ENCODE measurements at places on chromosomes 1 and 21.

- DNase-seq = no peak
These were observed 962.2 kb downstream of the ADGRL2 start for GRCh38 chr1:82762829-82763532.

GRCh38 chr1:170624146-170624545, 39.8 kb upstream of the PRRX1 start:
- DNase-seq = no peak

DNA sequence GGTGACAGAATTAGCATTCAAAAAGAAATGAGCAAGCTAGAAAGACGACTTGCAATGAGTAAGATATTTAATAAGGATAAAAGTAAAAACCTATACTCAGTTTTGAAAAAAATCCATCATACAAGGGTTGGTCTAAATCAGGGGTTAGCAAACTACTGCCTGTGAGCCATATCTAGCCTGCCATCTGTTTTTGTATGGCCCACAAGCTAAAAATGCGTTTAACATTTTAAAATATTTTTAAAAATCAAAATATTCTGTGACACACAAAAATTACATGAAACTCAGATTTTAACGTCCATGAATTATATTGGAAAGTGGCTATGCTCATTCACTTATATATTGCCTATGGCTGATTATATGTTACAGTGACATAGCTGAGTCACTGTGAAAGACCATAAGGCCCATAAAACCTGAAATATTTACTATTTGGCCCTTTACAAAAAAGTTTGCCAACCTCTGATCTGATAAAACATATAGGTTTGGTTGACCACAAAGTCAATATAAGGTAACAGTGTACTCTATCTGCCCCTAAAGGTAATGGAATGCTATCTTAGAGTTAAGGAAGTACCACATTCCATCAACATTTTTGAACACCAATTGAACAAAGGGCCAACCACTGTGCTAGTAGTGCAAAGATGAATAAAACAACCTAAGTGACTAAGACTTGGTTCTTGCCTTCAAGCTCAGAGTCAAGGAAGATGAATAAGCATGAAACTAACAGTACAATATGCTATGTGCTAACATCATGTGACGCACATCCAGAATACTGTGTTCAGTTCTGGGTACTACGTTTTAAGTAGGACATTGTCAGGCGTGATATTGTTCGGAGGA, 3.2 kb downstream of the IFT25 start:
- DNase-seq = no peak

- no peak for DNase-seq
These were observed 1455.6 kb downstream of the BRINP3 start for GRCh38 chr1:189022015-189022414.

GRCh38 chr1:4004635-4005430, 104.8 kb upstream of the C1orf174 start:
- DNase-seq = no peak

DNA sequence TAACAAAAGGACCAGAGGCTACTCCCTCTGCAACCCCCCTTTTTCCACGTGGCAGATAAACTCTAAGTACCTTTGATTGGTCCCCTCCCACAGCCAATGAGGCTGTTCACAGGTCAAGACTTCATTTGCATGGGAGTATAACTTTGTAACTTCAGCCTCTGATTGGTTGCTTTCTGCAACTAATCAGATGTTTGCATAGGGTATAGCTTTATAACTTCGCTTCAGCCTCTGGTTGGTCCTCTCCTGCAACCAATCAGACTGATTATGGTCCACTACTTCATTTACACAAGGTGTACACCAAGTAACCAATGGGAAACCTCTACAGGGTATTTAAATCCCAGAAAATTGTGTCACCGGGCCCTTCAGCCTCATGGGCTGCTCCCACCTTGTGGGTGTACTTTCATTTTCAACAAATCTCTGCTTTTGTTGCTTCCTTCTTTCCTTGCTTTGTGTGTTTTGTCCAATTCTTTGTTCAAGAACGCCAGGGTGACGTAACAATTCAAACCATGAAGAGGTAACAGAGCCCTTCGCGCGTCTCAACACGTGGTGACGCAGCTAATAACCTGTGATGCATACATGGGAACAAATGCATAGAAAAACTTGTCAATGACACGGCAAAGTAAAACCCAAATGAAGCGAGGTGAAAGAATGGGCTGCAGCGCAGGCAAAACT, 47.2 kb downstream of the VPS26C start:
- no peak for DNase-seq

DNA sequence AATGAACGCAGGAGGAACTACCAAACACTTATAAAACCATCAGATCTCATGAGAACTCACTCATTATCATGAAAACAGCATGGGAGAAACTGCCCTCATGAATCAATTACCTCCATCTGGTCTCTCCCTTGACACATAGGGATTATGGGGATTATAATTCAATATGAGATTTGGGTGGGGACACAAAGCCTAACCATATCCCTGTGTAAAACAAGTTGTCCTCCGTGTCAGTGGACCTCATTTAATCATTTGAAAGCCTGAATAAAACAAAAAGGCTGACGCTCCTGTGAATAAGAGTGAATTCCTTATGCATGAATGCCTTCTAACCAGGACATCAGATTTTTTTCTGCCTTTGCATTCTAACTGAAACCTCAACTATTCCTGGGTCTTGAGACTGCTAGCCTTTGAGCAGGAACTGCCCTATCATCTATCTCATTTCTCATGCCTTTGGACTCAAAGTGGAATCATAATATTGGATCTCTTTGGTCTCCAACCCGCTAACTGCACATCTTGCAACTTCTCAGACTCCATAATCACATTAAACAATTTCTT, 648.8 kb downstream of the ADGRL2 start:
- no peak for DNase-seq

DNA sequence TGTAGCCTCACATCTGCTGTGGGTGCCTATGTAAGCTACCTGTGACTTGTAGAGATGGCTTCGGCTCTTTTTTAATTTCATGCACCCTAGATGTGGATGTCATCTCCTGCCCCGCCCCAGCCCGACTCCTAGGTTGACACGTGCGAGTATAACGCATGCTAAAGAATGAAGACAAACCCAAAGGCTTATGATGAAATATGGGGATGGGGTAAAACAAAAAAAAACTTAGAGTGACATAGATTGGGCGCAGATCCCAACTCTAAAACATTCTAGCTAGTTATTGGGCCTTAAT, 613 bp upstream of the ERO1B start:
- DNase-seq = no peak

- peak; percentile 25 for DNase-seq
These were observed 479 bp downstream of the POGK start for GRCh38 chr1:166839600-166840308.

- DNase-seq = peak; percentile 31
These were observed 1.2 kb downstream of the VAV3 start for GRCh38 chr1:107963601-107964335.

- DNase-seq = no peak
These were observed 16.9 kb upstream of the PTPN14 start for GRCh38 chr1:214568328-214568727.

DNA sequence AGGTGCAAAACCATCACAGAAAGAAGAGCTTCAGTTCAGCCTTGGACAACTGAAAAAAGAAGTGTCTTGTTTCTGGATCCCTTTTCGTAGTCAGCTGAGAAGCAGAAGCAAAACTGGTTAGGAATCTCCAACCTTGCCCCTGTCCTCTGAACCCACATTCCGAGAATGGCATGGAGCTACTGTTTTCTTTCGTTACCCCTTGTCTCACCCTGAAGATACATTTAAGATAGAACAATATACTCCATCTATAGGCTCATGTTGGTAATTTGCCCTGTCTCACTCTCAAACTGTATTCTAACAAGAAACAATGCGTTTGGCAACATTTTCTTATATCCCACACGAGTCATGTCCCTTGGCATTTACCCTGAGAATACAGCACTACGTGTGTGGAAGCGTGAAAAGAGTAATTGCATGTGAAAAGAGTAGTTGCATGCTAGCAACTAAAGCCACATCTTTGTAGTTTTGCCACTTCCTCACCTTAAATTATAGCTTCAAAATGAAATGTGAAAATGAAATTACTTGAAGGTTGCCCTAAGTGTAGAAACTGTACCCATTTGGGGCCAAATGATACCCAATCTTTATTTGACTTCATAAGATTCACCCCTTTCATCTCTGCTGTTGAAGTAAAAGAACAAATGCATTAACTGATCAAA, 5.3 kb downstream of the SLAMF7 start:
- DNase-seq = no peak

- no peak for DNase-seq
These were observed 1.8 kb upstream of the TBX15 start for GRCh38 chr1:118989878-118990378.

- peak; percentile 69 for DNase-seq
These were observed 63.3 kb upstream of the WDR26 start for GRCh38 chr1:224497714-224498573.

- no peak for DNase-seq
These were observed 32.1 kb upstream of the CHRM3 start for GRCh38 chr1:239354231-239354630.

- no peak for DNase-seq
These were observed 97.0 kb upstream of the COA6 start for GRCh38 chr1:234276151-234276788.

GRCh38 chr1:67162954-67163353, 3.3 kb upstream of the IL23R start:
- DNase-seq = no peak

GRCh38 chr1:70458131-70458530, 47.1 kb downstream of the CTH start:
- no peak for DNase-seq

DNA sequence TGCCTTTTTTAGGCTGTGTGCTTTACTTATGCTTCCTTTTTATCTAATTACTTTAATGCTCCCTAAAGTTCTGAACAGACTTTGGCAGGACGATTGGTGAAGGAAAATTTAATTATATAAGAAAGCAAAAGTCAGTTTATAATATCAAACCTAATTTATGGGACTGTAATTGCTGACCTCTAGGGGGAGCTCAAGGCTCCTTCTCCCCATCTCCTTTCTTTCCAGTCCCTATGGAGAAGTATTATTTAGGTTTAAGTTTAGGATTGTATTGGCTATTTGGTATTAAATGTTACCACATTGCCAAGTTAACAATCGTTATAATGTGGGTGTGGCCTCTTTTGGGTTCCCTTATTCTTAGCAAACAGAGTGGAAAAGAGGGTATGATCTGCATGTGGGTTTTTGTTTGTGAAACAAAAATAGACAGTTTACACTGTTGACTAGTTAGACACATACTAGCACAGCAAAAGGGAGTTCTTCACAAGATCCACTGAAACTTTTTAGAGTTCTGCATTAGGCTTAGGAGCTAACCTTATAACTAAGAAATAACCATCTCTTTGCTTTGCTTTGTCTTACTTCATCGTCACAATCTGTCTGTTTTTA, 48.2 kb upstream of the TNFSF4 start:
- peak; percentile 12 for DNase-seq

- DNase-seq = no peak
These were observed 15.6 kb upstream of the WDR26 start for GRCh38 chr1:224450159-224450558.

- no peak for DNase-seq
These were observed 258.4 kb upstream of the ZRANB2 start for GRCh38 chr1:71339238-71339637.
